ENCODE measurements at places on chromosomes 4 and X.

DNA sequence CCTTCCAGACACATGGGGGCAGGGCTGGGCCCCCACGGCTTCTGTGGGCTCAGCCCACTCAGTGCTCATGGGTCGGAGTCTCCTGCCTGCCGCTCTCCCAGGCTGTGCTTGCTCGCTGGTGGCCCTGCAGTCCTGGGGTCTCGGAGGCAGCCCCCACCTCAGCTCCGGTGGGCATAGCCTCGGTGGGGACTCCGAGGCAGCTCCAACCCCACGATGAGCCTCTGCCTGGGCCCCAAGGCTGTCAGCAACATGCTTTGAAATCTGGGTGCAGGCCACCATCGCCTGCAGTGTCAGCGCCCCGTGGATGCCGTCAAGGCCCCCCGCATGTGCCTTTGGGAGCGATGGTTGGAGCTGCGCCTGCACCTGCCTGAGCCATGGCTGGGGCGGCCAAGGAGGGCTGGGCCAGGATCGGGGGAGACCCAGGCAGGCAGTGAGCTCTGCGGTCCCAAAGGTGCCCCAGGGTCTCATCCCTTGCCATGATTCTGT, 30.2 kb upstream of the SPON2 start:
- no peak for DNase-seq

GRCh38 chr4:128076464-128076863, 15.4 kb downstream of the LARP1B start:
- DNase-seq = no peak

- DNase-seq = no peak
Observed at GRCh38 chr4:8503801-8504200, 63.2 kb downstream of the TRMT44 start.

GRCh38 chrX:129115104-129115503, 408.2 kb downstream of the SMARCA1 start:
- DNase-seq = peak; percentile 4

GRCh38 chrX:134694333-134695322, 36.4 kb upstream of the PLAC1 start:
- no peak for DNase-seq

GRCh38 chrX:10083809-10084208, 73.0 kb upstream of the CLCN4 start:
- no peak for DNase-seq

DNA sequence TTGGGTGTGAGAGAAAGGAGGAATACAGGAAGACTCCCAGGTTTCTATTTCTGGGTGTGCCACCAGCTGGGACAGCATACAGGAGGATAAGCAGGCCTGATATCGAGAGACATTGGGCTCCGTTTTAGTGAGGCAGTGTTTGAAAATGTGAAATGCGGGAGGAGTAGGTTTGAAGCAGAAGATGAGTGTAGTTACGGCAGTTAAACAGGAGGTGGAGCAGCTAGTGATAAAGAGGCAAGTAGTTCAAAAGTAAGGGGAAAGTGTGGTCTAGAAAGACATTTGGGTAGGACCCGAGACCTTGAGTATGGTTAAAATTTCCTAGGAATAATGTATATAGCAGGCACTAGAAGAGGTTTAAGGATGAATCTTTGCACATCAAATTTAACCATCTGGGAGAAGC, 42.4 kb downstream of the DCUN1D4 start:
- DNase-seq = no peak

GRCh38 chr4:102139932-102140331, 205.3 kb downstream of the SLC39A8 start:
- DNase-seq = no peak

DNA sequence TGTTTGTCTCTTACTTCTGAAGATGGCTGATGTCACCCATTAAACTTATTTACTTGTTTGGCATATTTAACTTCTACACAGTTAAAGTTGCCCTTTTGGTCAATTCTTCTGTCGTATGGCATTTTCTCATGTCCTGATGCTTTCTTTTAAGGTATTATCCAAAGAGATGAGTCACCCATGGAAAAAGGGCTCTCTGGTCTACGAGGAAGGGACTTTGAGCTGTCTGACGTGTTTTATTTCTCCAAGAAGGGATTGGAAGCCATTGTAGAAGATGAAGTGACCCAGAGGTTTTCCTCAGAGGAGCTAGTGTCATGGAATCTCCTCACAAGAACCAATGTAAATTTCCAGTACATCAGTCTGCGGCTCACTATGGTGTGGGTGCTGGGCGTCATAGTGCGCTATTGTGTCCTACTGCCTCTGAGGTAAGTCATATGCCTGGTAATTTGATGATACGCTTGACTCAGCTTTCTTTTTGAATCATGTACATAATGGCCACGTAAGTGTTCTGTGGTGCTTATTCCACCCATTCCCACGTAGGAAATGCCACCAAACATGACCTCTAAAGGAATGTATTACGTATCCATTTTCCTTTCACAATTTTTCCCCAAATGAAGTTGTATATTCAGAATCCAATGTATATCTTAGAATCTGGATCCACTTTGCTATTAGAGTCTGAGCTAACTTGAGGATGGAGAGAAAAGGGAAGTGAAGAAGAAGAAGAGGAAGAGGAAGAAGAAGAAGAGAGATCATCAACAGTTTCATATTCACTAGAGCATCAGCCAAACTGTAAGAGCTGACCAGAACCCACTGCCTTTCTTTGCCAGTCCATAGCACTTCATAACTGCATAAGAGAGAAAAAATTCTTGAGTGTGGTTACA, 45.7 kb downstream of the GPAT3 start:
- no peak for DNase-seq

- DNase-seq = no peak
Observed at GRCh38 chr4:38566806-38567398, 97.1 kb upstream of the KLF3 start.

- no peak for DNase-seq
Observed at GRCh38 chr4:158322109-158322508, 111.8 kb downstream of the TMEM144 start.

GRCh38 chr4:6687947-6688878, 5.5 kb upstream of the S100P start:
- DNase-seq = no peak

DNA sequence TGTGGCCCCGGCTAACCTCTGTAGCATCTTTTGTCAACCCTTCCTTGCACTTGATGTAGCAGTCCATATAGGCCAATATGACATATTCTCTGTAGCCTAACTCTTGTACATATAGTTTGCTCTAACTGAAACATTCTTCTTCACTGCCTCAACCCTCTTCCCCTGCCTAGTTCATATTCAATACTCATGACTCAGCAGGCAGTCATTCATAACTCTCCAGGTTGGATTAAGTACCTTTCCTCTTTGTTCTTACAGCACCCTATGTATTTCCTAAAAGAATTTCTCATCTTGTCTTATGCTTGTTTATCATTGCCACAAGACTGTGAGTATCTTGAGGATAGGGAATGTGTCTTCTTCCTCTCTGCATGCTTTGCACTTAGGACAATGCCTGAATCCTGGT, 76.9 kb downstream of the TMLHE start:
- DNase-seq = no peak

GRCh38 chr4:152369203-152369901, 166.5 kb downstream of the FBXW7 start:
- no peak for DNase-seq

GRCh38 chr4:102723511-102723910, 37.3 kb downstream of the MANBA start:
- DNase-seq = no peak

- DNase-seq = no peak
Observed at GRCh38 chr4:77834403-77834802, 15.2 kb upstream of the CNOT6L start.

DNA sequence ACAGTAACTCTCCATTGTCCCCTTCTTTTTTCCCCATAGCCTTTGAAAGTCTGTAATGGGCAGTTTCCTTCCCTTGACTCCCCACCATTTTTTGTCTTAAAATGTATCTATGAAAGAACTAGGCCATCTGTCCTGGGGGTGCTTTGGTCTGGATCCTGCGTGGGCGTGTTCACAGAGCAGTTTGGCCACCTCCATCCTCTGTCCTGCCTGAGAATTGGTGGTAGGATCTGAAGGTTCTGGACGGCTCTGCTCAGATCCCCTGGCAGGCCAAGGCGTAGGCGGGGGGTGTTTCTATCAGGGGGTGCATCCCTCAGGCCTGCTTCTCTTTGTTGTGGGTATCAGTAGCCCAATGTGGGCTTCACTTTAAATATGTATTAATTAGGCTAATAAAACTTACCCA, 107.1 kb downstream of the FAM193A start:
- DNase-seq = no peak

Data from stimulated activated CD4-positive, alpha-beta T cell treated with anti-CD3 and anti-CD28 coated beads, Interleukin-12 subunit alpha, Interleukin-12 subunit beta, amount 100 ng/mL, for 24 hours (primary cell).